ENCODE measurements at places on chromosomes 1 and 21.

- DNase-seq: no peak
These were observed 16.2 kb downstream of the NT5C1A start for GRCh38 chr1:39655578-39656268.

GRCh38 chr1:238451781-238452310 lies 561.1 kb upstream of the ZP4 start:
- DNase-seq: no peak

DNA sequence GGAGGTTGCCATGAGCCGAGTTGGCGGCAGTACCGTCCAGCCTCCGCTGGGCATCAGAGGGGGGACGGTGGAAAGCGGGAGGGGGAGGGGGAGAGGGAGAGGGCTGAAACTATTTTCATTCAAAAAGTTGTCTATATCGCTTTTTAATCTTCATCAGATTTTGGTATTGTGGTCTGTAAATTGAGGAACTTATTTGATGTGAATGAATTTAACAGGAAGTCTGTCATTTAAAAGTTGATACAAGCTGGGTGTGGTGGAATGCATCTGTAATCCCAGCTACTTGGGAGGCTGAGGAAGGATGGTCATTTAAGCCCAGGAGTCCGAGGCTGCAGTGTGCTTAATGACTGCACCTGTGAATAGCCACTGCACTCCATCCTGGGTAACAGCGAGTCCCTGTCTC lies 3.0 kb upstream of the EPHX4 start:
- no peak for DNase-seq

GRCh38 chr1:50929376-50929958 lies 30.6 kb downstream of the FAF1 start:
- DNase-seq: no peak

DNA sequence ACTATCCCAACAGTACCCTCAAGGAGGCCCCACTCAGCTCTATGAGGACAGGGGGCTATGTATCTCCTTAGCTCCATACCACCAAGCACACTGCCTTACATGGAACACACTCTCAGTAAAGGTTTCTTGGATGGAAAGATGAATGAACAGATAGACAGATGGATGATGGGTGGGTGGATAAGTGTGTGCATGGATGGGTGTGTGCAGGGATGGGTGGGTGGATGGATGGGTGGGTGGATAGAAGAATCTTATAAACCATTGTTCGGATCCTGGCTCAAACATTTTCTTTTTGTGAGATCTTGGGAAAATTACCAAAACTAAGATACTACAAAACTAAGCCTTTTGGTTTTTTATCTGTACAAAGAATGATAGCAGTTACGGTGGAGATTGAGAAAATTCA lies 111.0 kb upstream of the NFIA start:
- DNase-seq: no peak

DNA sequence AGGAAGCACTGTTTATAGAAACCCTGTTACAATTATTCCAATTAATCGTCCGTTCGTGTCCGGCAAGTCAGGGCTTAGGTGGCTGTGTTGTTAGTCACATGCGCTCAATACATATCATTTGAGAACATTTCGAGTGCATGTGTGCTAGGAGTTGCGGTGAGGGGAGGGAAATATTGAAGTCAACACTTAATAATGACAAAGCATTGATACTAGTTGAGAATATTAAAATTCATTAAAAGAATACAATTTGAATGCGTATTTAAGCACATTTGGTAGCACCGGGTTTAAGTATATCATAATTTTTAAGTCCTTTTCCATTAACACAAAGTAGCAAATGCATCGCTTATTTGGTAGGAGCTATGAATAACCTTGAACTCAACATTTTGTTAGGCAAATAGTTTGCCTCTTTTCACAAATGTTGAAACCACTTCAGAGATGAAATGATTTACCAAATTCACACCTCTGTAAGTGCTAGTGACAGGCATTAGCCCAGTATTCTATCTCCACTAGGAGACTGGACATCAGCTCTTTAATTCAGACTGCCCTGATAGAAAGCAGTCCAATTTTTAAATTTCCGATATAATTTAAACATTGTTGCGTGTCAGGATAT lies 1.1 kb upstream of the SERBP1 start:
- no peak for DNase-seq

- no peak for DNase-seq
These were observed 4.1 kb downstream of the DISC1 start for GRCh38 chr1:231630558-231631205.

- no peak for DNase-seq
These were observed 968 bp downstream of the CSMD2 start for GRCh38 chr1:34163792-34164731.

DNA sequence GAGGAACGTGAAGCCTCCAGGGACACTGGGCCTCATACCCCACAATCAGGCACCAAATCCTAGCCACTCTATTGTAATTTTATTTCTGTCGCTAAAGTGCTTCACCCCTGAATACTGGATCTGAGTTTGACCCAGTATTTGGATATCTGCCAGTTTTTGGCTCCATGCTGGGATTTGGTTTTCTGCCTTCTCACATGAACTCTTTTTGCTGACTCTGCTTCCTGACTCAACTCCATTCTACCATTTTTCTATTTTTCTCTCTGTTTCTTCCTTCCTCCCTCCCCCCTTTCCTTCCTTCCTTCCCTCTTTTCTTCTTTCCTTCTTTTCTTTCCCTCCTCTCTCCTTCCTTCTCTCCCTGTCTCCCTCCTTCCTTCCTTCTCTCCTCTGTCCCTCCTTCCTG lies 151.3 kb upstream of the GJB5 start:
- no peak for DNase-seq

- no peak for DNase-seq
These were observed 42.4 kb downstream of the C1orf87 start for GRCh38 chr1:60031146-60031545.

GRCh38 chr1:76955652-76956051 lies 88.4 kb downstream of the ST6GALNAC5 start:
- DNase-seq: no peak

DNA sequence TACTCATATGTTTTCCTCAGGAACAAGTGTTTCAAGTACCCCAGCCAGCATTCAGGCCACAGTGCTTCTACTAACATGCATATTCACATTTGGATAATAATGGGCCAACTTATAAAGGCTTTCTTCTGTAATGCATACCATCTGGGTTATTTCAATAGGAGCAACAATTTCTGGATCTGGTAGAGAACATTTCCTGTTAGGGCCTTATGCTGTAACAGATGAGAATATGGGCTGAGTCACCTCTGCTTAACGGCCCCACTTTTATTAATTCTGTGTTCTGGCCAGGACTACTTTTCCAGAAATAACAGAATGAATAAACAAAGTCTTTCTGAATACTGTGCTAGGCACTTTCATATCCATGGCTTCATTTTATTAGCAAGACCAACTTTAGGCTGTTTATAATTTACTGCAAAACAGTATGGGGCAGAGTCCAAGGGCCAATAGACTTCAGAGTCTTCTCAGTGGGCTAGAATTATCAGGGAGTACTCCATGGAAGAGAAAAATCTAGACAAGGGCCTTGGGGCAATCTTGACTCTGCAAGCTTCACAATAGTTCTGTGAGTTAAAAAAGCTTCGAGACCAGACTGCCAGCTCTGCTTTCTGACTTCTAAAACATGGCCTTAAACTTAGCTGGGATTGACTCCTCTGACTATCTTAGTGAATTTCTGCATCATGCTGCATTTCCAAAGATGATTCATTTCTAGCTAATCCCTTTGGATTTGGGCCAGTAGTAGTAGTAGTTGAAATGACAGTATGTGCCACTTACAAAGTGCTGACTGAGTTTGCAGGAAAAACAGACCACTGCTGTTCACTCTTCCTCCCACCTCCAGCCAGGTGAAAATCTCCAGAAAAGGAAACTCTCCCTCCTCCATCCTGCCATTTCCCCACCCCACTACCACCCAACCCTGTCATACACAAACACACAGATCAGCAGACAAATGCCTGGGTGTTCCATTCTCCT lies 8.2 kb upstream of the SSX2IP start:
- no peak for DNase-seq

Data from stimulated activated CD4-positive, alpha-beta T cell treated with anti-CD3 and anti-CD28 coated beads, Interleukin-4, amount 100 ng/mL, for 48 hours (primary cell).